A549 treated with CpdA at 1 μM for 4 hours (cell line): ENCODE measurements at places on chromosomes 12 and 14. TPM values are rescaled to one million over a fixed set of nuclear protein-coding genes. Genes with fewer than 3 reads are reported as not detected.

The KRT75 gene
- 0.19 to 0.29 TPM (median 0.23 TPM) in 5 replicates for total RNA-seq

The KRT6A gene
- total RNA-seq, result 0.15 to 0.42 TPM (median 0.29 TPM) in 5 replicates

The GUCY2C gene
- total RNA-seq, result 0.01 TPM in 1 of 5 replicates, not detected in the others

The OR4M1 gene
- total RNA-seq, result not detected in 5 replicates

The AICDA gene
- total RNA-seq, result 0.08 to 0.20 TPM (median 0.15 TPM) in 5 replicates

The SLC38A4 gene
- not detected in 5 replicates for total RNA-seq

The ALG10 gene
- 4.4 to 6.1 TPM (median 5.1 TPM) in 5 replicates for total RNA-seq

The GPR137C gene
- 0.07 to 0.15 TPM (median 0.11 TPM) in 4 of 5 replicates, not detected in the other for total RNA-seq

The DHRS2 gene
- 7.4 to 11.1 TPM (median 8.2 TPM) in 5 replicates for total RNA-seq

The KRT2 gene
- 0.03 TPM in 1 of 5 replicates, not detected in the others for total RNA-seq

The BCL2L14 gene
- total RNA-seq, result not detected in 5 replicates

The ANKRD33 gene
- total RNA-seq, result 0.08 TPM in 1 of 5 replicates, not detected in the others

The ZC2HC1C gene
- 2.2 to 3.1 TPM (median 2.8 TPM) in 5 replicates for total RNA-seq

The IL31 gene
- total RNA-seq, result not detected in 5 replicates

The ZBTB39 gene
- 4.5 to 5.8 TPM (median 5.5 TPM) in 5 replicates for total RNA-seq

The NTS gene
- 61.9 to 82.2 TPM (median 75.1 TPM) in 5 replicates for total RNA-seq

The WIF1 gene
- not detected in 5 replicates for total RNA-seq

The RFLNA gene
- total RNA-seq, result 0.13 to 0.24 TPM (median 0.17 TPM) in 3 of 5 replicates, not detected in the others

The FIGNL2 gene
- 0.14 to 0.41 TPM (median 0.20 TPM) in 5 replicates for total RNA-seq

The COQ5 gene
- total RNA-seq, result 26.4 to 30.7 TPM (median 28.3 TPM) in 5 replicates

The RPL6 gene
- total RNA-seq, result 2,097 to 2,509 TPM (median 2,145 TPM) in 5 replicates

The GLS2 gene
- 0.12 to 0.25 TPM (median 0.17 TPM) in 5 replicates for total RNA-seq

The SLC17A8 gene
- total RNA-seq, result not detected in 5 replicates

The B4GALNT1 gene
- 36.6 to 54.4 TPM (median 48.1 TPM) in 5 replicates for total RNA-seq

The OR6C2 gene
- total RNA-seq, result not detected in 5 replicates

The RTRAF gene
- 235 to 299 TPM (median 248 TPM) in 5 replicates for total RNA-seq

The SYNE3 gene
- total RNA-seq, result 0.09 to 0.33 TPM (median 0.20 TPM) in 5 replicates

The WNK1 gene
- total RNA-seq, result 70.0 to 95.5 TPM (median 80.6 TPM) in 5 replicates

The LTBP2 gene
- 9.6 to 16.4 TPM (median 10.6 TPM) in 5 replicates for total RNA-seq

The SMCO2 gene
- 0.13 to 0.50 TPM (median 0.24 TPM) in 5 replicates for total RNA-seq

The ACYP1 gene
- 21.3 to 25.2 TPM (median 23.6 TPM) in 5 replicates for total RNA-seq

The C3AR1 gene
- total RNA-seq, result not detected in 5 replicates

The PTPRO gene
- total RNA-seq, result 0.06 to 0.14 TPM in 2 of 5 replicates, not detected in the others

The ZFHX2 gene
- total RNA-seq, result 0.77 to 2.4 TPM (median 1.7 TPM) in 5 replicates

The SUSD6 gene
- total RNA-seq, result 6.3 to 7.6 TPM (median 6.6 TPM) in 5 replicates

The SH2B3 gene
- total RNA-seq, result 6.4 to 8.1 TPM (median 6.7 TPM) in 5 replicates
